Stimulated activated CD8-positive, alpha-beta memory T cell treated with anti-CD3 and anti-CD28 coated beads, Interleukin-2, amount 100 ng/mL, for 1 hour (primary cell): ENCODE measurements at places on chromosomes 7 and 10.

DNA sequence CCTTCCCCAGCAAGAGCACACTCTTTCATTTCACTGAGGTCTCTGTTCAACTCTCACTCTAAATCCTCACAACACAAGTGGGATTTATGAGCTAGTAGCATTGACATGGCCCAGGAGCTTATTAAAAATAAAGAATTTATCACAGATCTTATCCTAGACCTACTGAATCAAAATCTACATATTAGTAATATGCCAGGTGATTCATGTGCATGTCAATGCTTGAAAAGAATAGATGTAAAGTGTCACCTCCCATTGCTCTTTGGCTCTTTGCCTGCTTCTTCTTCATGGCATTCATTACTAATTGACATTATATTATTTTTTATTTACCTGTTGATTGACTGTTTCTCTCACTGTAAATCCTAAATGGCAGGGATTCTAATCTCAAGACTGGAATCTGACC lies 459.2 kb upstream of the LRRTM3 start:
- DNase-seq = no peak

- DNase-seq = no peak
These were observed 64.2 kb downstream of the CNNM2 start for GRCh38 chr10:102982296-102982695.

DNA sequence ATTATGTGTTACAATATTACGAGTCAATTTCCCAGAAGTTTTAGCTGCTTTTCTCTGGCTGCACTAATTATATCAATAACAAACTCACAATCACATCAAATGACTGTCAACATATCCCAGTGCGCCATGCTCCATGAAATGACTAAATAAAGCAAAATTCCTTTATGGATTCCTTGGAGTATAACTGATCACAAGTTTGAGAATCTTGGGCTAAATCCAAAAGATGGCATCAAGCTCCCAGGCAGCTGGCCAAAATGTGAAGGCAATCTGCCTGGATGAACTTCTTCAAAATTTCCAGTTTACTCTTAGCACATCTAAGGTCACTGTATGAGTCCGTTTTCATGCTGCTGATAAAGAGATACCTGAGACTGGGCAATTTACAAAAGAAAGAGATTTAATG lies 210.8 kb downstream of the CCSER2 start:
- DNase-seq = no peak

DNA sequence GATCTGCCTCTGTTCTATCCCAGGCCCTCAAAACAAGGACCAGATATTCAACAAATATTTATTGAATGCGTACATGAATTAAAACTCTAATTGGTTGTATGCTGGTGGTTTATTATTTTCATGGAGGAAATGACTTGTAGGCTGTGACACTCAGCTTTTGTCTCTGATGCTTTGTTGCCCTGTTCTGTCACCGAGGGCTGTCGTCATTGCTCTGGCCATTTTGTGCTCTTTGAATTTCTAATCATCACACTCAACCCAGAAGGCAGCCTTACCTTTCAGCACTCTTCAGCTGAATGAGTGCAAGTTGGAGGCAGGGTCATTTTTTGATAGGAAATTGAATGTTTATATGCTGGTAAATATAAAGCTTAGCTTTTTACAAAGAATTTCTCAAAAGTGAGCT lies 14.5 kb downstream of the SRGN start:
- DNase-seq = no peak
